A549 (cell line): ENCODE measurements at places on chromosomes 11 and 22. TPM values are rescaled to one million over a fixed set of nuclear protein-coding genes. Genes with fewer than 3 reads are reported as not detected.

Gene BRSK2
- 9.1 to 10.1 TPM (median 9.7 TPM) in 3 replicates for polyA plus RNA-seq

Gene NLRP6
- not detected in 3 replicates for polyA plus RNA-seq

Gene CEND1
- polyA plus RNA-seq: 1.0 to 1.3 TPM (median 1.0 TPM) in 3 replicates

DNA sequence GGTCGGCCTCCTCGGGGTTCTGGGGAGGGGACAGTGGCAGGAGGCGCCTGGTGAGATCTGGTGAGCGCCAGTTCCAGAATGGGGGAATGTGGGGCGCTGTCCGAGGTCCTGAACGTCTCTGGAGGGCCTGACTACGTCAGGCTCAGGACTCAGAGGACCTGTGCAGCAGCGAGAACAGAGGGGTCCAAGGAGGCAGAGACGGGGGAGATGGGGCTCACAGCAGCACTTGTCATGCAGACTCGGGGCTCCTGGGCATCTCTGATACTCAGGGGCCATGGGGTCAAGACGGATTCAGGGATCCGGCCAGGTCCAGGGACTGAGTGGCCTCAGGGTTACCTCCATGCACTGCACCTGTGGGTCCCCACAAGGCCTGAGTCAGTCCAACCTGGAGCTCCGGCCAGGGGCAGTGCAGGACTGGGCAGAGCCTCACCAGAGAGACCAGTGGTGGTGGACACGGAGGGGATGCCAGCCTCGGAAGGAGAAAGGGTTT lies 92.2 kb downstream of the BRD1 start:
- DNase-seq: no peak

DNA sequence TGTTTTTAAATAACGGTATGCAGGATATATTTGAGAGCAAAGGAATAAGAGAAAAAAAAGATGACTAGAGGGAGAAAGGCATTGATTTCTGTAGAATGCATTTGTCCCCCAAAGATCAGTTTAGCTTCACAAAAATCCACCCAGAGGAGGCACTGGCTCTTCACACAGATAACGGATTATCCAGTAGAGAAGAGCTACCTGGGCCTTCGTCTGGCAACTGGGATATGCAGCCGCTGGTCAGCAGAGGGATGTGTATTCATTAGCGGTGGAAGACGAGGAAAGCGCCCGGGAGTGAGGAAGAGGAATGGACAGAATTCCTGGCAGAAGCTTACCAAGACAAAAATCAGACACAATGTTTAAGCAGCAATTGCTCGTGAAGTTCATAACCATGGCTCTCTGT lies 5.6 kb upstream of the WT1 start:
- no peak for DNase-seq

DNA sequence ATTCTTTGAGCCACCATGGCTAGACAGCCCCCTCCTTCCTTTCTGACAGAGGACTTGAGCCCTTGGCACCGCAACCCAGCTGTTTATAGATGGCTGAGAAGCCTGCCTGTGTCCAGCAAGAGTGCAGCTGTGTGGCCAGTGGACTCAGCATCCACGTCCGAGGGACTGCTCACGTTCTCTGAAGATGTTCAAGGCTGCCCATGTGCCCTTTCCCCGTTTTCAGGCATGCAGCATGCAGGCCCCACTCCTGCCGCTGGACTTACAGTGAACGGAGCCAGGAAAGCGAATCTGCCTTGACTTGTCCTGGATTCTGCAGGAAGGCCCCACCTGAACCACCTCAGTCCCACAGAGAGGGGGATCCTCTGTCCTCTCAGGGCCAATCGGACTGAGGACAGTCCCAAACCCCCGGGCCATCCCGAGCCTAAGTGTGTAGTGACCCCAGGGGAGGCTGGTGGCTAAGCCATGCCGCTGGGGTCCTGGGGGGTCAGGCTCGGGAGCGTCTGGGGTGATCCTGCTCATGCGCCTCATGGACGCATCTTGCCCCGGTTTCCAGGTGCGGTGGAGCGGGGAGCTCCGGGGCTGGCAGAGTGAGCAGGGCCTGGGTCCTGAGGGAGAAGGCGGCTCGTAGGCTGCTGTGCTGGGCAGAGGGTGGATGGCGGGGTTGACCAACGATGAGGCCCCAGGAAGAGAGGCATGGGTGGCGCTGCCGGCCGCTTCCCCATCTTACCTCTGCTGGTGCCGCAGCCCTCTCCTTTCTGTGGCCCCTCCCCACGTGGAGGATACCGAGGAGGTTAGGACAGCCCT lies 170.7 kb downstream of the CTTN start:
- DNase-seq: no peak

DNA sequence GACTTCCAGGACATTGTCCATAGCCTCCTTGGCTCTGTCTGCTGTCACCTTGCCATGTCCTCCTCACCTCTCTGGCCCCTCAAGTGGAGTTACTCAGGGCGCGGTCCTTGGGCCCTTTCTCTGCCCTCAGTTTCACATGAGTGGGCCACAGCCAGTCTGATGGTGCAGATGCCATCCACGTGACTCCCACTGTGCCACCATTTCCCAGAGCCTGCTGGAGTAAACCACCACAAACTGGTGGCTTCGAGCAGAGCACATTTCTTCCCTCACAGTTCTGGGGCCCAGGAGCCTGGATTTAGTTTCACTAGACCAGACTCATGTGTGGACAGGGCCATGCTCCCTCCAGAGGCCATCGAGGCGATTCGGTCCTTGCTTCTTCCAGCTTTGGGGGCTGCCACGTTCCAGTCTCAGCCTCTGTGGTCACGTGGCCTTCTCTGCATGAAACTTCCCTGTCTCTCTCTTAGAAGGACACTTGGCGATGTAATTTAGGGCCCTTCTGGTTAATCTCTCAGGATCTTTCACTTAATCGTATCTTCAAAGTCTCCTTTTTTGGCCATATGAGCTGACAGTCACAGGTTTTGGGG lies 14.6 kb downstream of the SMARCB1 start:
- DNase-seq: no peak
